Activated CD4-positive, alpha-beta T cell treated with anti-CD3 and anti-CD28 coated beads for 36 hours (primary cell): ENCODE measurements at places on chromosomes 1 and 21. TPM values are rescaled to one million over a fixed set of nuclear protein-coding genes. Genes with fewer than 3 reads are reported as not detected.
A peak's percentile ranks its signal among the peaks of the same experiment; 100 is the strongest.

DNA sequence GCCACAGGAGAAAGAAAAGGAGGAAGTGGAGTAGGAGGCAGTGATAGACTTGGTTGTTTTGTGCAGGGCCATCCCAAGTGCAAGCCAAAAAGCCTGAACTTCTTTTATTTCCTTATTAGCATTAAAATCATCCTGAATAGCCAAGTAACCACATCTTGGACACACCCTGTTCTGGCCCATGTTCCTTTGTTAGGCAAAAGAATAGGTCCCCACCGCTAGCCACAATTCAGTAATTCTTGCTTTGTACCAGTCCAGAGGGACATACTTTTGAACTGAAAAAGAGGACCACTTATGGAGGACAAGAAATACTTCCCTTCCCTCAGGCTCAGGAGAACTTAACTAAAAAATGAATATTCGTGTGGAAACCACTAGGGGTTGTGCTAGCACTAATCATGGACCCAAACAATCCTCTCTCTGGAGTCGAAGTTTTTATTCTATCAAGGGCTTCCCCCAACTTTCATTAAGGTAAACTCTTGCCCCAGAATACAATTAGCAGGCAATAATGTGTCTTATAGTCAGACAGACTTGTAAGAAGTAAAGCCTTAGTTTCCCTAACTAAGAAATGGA, 19.4 kb downstream of the TNFSF4 start:
- no peak overlapping the region for H3K27ac ChIP-seq
- DNase-seq: no peak
- no peaks in the 10 kb centered on the region for H3K36me3 ChIP-seq
- no peak overlapping the region for H3K4me3 ChIP-seq

The LCE1F gene
- not detected for total RNA-seq

GRCh38 chr1:246526915-246527314, 19.8 kb upstream of the SMYD3 start:
- H3K36me3 ChIP-seq: peaks cover 1% of the 10 kb centered on the region
- peaks cover 4% of the 10 kb centered on the region for H3K4me1 ChIP-seq
- H3K4me3 ChIP-seq: no peak overlapping the region
- no peaks in the 10 kb centered on the region for H3K27me3 ChIP-seq

DNA sequence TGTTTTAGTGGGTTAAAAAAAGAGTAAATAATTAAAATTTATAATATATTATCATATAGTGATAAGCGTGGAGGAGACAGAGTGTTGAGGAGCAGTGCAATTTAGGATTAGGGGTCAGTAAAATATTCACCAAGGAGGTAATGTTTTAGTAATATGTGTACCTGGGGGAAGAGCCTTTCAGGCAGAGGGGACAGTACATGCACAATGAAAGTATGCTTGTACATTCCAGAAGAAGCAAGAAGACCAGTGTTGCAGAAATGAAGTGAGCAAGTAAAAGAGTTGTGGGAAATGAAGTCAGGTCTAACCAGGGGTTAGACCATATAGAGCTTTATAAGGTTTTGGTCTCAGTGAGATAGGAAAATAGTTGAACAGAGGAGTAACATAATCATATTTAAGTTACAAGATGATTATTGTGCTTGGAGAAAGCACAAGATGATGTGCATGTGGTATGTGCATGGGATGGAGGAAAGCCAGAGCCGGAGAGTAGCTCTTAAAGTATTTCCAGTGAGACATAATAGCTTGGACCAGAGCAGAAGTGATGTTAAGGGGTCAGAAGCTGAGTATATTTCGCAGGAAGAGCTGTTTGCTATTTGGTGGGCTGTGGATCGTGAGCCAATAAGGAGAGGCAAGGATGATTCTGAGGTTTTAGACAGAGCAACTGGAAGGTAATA, 44.8 kb downstream of the SNX7 start:
- no peak for DNase-seq
- no peak overlapping the region for H3K4me3 ChIP-seq
- no peaks in the 10 kb centered on the region for H3K36me3 ChIP-seq
- H3K27ac ChIP-seq: no peak overlapping the region
- H3K27me3 ChIP-seq: peaks cover 7% of the 10 kb centered on the region

- H3K4me1 ChIP-seq: peaks cover 27% of the 10 kb centered on the region
- no peaks in the 10 kb centered on the region for H3K27me3 ChIP-seq
- peaks cover 28% of the 10 kb centered on the region for H3K36me3 ChIP-seq
- H3K27ac ChIP-seq: peak overlapping the region; percentile 94
These were observed 585 bp upstream of the AHCTF1 start for GRCh38 chr1:246932366-246932700.

The PRAMEF5 gene
- total RNA-seq: not detected

DNA sequence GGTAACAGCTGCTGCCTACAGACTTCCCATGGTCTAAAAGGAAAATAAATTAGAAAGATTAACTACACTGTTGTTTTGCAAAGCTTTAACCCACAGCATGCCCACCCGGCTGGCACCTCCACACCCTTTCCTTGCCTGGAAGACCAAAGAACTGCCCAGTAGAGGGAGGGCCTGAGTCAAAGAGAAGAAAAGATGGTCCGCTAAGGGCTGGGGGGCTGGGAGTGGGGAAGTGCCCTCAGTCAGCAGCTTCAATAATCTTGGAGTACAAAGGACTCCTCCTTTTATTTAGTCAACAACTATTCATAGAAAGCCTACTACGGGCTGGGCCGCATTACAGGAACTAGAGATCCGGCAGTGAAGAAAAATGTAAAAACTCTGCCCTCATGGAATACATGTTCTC, 40.6 kb downstream of the ERI3 start:
- no peak overlapping the region for H3K27ac ChIP-seq
- H3K36me3 ChIP-seq: peaks cover 30% of the 10 kb centered on the region
- H3K27me3 ChIP-seq: no peaks in the 10 kb centered on the region
- no peak overlapping the region for H3K4me3 ChIP-seq

The ETV3 gene
- total RNA-seq: 32.0 TPM

- DNase-seq: no peak
- H3K36me3 ChIP-seq: peaks cover 27% of the 10 kb centered on the region
- H3K4me1 ChIP-seq: peaks cover 16% of the 10 kb centered on the region
These were observed 648 bp upstream of the DR1 start for GRCh38 chr1:93344886-93345632.

DNA sequence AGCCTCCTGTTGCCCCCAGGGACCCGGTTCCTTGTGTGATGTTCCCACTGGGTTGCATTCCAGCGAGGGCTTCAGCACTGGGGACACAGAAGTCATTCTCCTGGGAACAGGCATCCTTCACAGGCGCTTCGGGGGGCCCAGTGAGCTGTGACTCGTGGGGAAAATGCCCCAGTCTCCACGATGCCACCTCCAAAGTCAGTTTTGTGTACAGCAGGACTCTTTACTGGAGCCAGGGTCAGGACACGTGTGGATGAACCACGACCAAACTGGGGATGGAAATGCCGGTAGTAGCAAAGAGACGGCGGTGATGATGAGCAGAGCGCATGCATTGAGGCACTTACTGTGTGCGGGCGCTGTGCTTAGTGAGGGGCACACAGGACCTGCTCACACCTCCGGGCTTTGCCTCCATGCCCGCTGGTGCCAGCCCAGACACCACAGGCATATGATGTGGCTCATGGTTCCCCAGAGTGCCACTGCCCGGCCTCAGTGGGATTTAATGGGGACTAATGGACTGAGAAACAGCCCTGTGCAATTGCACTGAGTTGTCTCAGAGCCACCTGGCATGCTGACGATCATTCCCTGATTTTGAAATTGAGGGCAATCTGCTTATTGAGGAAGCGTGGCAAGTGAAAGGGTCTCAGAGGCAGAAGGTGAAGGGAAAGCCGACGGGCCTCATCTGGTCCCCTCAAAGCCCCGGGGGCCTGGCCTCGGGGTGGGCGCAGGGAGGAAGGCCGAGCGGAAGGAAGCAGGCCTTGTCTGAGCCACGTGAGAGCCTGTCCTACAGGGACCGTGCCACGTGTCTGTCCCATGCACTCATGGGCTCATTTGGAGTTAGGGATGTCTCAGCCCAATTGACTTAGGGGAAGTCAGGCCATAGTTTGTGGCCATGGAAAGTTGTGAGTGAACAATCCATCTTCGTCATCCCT, 91.4 kb downstream of the PDE9A start:
- H3K4me1 ChIP-seq: peaks cover 19% of the 10 kb centered on the region
- H3K4me3 ChIP-seq: no peak overlapping the region
- H3K27ac ChIP-seq: peak overlapping the region; percentile 0
- no peaks in the 10 kb centered on the region for H3K36me3 ChIP-seq

- H3K4me3 ChIP-seq: no peak overlapping the region
- no peak overlapping the region for H3K27ac ChIP-seq
- no peaks in the 10 kb centered on the region for H3K36me3 ChIP-seq
- DNase-seq: peak; percentile 84
- H3K4me1 ChIP-seq: peaks cover 2% of the 10 kb centered on the region
These were observed 21.5 kb upstream of the LEFTY2 start for GRCh38 chr1:225962440-225962975.

DNA sequence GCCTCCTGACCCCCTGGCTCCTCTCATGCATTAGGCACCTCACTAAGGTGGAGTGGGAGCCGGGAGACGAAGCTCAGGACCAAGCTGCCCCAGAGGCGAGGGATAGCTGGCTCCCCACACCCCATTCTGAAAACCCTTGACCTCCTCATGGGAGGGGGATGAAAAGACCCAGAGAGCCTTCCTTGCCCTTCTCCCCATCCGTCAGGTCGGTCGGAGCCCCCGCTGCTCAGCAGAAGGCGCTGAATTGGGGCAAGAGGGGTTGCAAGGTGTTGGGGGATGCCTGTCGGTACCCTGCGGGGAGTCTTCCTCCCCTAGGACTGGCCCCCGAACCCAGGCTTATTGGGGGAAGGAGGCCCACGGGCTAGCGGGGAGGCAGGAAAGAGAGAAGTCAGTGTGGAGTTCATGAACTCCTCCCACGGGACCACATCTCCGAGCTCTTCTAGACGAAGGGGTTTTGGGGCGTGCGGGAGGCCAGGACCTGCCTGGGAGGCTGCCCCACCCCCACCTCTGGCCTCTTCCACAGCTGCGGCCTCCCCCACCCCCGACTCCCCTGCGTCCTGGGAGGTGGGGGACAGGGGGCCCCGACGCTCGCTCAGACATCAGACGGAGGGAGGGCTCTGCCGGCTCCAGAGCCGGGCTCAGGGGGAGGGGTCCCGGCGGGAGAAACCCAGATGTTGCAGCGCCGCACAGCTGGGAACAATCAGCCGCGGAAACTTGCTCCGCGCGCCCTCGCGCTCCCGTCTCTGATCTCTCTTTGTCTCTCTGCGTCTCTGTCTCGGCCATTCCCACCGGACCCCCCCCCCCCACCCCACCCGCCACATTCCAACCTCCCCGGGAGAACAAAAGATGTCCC, 719 bp downstream of the MFAP2 start:
- H3K4me1 ChIP-seq: peaks cover 13% of the 10 kb centered on the region
- no peak for DNase-seq

GRCh38 chr1:1041873-1042272, 22.0 kb downstream of the AGRN start:
- H3K27ac ChIP-seq: no peak overlapping the region
- H3K27me3 ChIP-seq: peaks cover 16% of the 10 kb centered on the region
- peaks cover 15% of the 10 kb centered on the region for H3K4me1 ChIP-seq
- H3K36me3 ChIP-seq: peaks cover 2% of the 10 kb centered on the region

DNA sequence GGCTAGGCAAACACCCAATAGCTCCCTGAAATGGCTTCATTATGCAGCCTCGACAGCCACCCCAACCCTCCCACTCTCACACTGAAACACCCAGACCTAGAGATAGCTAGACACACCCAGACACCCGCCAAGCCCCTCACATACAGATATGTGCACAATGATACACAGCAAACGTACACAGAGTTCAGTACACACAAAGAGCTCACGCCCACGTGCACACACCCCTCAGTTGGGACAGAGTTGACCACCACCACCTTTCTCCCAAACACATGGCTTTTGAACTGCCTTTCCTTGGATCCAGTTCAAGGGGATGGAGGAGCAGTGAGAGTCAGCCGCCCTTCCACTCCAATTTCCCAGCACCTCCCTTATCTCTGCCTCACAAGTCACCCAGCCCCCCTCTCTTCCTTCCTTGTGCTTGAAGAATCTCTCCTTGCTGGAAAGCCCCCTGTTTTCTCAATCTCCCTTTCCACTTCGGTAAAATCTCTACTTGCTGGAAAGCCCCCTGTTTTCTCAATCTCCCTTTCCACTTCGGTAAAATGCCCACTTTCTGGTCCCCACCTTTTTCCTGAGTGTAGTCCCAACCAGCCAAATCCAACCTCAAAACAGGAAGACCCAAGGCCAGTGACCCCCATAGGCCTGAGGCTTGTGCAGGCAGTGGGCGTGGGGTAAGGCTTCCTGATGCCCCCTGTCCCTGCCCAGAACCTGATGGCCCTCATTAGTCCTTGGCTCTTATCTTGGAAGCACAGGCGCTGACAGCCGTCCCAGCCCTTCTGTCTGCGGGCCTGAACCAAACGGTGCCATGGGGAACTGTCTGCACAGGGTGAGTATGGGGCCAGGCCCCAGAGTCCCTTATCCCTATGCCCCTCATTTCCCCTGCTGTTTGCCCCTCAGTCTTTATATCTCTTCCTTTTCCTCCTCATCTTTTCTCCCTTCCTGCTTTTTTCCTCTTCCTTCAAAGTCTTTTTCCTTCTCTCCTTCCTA, at the start of gene ACKR1:
Gene ACKR1 (plus strand): TSS at position 715 of the 981 bp plus-strand sequence. CDS start 85 bp downstream, at position 800.
- H3K27ac ChIP-seq: no peak within 1 kb of the TSS
- H3K4me3 ChIP-seq: no peak within 1 kb of the TSS
- no peaks in the 10 kb centered on the region for H3K36me3 ChIP-seq
- H3K27me3 ChIP-seq: peaks cover 59% of the 10 kb centered on the region

The PRAMEF2 gene
- not detected for total RNA-seq

GRCh38 chr1:114719424-114719787, 2.8 kb upstream of the NRAS start:
- H3K27me3 ChIP-seq: no peaks in the 10 kb centered on the region
- peaks cover 24% of the 10 kb centered on the region for H3K4me1 ChIP-seq
- H3K4me3 ChIP-seq: no peak overlapping the region
- H3K27ac ChIP-seq: peak overlapping the region; percentile 48
- peaks cover 70% of the 10 kb centered on the region for H3K36me3 ChIP-seq

GRCh38 chr1:187692799-187693198, 864.0 kb downstream of the PLA2G4A start:
- H3K36me3 ChIP-seq: no peaks in the 10 kb centered on the region
- DNase-seq: no peak
- H3K27me3 ChIP-seq: no peaks in the 10 kb centered on the region

GRCh38 chr21:45074818-45075595, 627 bp downstream of the ADARB1 start:
- peak overlapping the region; percentile 83 for H3K27ac ChIP-seq
- H3K27me3 ChIP-seq: no peaks in the 10 kb centered on the region
- DNase-seq: peak; percentile 66
- peaks cover 2% of the 10 kb centered on the region for H3K36me3 ChIP-seq

- no peaks in the 10 kb centered on the region for H3K4me1 ChIP-seq
- no peaks in the 10 kb centered on the region for H3K36me3 ChIP-seq
- DNase-seq: no peak
- H3K4me3 ChIP-seq: no peak overlapping the region
- H3K27ac ChIP-seq: no peak overlapping the region
- H3K27me3 ChIP-seq: peaks cover 12% of the 10 kb centered on the region
These were observed 14.1 kb downstream of the DDAH1 start for GRCh38 chr1:85450832-85451231.

DNA sequence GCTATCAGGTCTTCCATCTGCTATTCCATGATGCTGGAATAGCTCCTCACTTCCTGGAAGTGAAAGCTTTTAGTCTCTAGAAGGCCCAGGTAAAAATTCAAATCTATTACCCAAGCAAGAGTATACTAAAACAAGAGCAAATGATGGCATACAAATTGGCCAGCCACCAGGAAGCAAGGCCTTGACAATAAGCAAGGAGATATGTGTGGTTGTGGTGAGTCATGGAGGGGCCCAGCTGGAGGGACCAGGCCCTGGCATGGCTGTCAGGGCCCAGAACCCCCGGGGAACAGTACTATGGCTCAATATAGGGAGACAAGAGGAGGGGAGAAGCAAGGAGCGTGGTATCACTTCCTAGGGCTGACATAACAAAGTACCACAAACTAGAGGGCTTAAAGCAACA, 358.7 kb downstream of the RRAGC start:
- H3K4me3 ChIP-seq: no peak overlapping the region
- no peaks in the 10 kb centered on the region for H3K36me3 ChIP-seq
- H3K27ac ChIP-seq: no peak overlapping the region
